Neural crest cell (in vitro differentiated cells): ENCODE measurements at places on chromosomes 1 and 21.
A peak's percentile ranks its signal among the peaks of the same experiment; 100 is the strongest.

GRCh38 chr1:91261655-91262054 is 143.0 kb downstream of the HFM1 start:
- DNase-seq: no peak

DNA sequence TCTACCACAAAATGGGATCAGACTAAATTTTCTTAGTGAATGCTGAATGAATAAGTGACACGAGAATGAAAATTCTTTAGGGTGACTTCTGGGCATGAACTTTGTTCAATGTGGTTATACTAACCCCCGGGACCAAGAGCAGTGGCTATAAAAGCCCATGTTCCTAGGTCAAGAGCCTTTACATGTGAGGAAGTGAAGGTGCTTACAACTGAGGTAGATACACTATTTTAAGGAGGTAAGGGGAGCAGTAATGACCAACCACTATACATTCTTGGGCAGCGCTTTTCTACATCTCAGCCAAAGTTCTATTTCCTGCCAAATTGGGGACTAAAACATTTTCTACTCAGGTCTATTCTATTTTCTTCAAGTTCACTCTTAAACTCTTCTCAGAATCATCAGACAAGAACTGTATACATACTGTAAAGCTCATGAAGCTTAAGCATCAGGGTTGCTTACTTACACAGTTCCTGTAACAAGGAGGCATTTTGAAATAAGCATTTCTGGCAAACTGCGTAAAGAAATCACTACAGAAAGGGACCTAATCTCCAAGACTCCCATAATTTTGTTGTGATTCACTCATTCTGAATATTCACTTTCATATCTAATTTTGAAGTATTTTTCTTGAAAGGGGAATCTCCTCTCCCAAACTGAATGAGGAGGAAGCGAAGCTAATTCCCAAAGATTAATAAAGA is 8.5 kb upstream of the ARHGAP29 start:
- DNase-seq: no peak

GRCh38 chr1:233355841-233356704 is 28.5 kb downstream of the MAP3K21 start:
- DNase-seq: no peak

GRCh38 chr1:31675161-31675560 is 28.7 kb downstream of the COL16A1 start:
- DNase-seq: no peak

- no peak for DNase-seq
Observed at GRCh38 chr1:44677201-44677766, 2.8 kb downstream of the ARMH1 start.

DNA sequence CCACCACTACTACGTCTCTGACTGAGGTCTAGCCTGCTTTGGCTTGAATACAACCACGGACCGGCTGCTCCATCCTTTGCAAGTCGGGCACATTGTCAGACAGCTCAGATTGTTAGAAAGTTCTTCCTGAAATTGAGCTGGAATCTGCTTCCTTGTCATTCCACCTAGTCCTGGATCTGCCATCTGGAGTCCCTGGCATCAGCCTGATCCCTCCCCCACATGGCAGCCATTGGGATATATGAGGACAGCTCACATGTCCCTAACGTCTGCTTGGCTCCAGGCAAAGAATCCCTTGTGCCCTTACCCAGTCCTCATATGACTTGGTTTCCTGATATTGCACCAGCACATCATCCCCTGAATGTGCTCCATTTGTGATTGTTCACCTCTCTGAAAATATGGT is 56.3 kb upstream of the SYT6 start:
- DNase-seq: no peak

- DNase-seq: no peak
Observed at GRCh38 chr1:236480758-236481436, 42.9 kb upstream of the LGALS8 start.

GRCh38 chr1:86455073-86455472 is 13.7 kb upstream of the CLCA1 start:
- no peak for DNase-seq

GRCh38 chr1:39925721-39926342 is 24.1 kb upstream of the MYCL start:
- no peak for DNase-seq

DNA sequence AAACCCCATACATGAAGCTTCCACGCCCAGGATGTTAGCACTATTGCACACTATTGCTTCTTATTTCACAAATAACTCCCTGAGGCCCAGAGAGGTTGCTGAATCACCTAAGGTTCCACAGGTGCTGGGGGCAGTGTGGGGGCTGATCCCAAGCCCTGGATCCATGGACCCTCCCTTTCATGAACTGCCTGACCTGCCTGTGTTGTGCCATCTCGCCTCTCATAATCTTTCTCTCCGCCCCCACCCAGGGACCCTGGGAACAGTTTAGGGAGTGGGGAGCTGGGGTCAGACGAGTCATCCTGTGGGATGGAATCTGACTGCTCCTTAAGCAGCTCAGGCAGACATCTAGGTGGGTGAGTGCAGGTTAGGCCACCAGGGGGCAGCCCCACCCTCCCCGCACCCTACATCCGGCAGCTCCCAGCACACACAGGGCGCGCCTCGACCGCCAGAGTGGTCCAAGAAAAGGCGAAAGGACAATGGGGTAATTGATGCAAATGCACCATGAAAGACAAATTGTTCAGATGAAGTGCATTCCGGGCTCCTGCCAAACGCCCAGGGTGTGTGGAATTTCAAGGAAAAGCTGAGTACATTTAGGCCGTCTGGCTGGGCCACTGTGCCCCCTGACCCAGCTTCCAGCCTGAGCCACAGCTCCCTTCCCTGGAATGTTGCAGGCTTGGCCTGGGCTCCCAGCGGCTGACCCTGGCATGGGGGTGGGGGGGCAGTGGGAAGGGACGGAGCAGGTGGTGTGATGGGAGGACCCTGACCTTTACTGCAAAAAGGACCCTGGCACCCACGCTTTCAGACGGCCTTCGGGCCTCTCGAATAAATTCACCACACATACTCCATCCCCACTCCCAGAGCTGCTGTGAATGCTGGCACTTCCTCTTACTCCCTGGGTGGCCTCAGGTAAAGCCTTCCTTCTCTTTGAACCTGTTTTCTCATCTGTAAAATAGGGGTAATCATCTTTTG is 20.8 kb downstream of the PHLDA3 start:
- DNase-seq: peak; percentile 73

GRCh38 chr21:38729754-38730379 is 75.9 kb upstream of the ETS2 start:
- no peak for DNase-seq

DNA sequence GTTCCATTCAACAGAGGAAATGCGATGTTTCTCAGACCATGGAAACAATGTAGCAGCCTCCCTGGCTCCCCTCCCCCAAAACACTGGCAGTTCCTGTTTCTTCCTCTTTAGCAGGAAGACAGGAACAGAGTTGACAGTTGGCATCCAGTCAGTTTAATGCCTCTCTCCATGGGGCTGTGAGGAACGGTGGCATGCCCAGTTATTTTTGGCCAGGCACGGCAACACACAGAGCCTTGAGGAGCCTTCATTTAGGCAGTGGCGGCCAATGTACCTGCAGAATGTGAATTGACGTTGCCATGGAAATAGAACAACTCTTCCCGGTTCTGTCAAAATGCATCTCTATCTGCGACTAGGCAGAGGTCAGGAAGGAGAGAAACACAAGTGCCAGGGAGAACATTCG is 330.6 kb downstream of the DSCAM start:
- DNase-seq: no peak

DNA sequence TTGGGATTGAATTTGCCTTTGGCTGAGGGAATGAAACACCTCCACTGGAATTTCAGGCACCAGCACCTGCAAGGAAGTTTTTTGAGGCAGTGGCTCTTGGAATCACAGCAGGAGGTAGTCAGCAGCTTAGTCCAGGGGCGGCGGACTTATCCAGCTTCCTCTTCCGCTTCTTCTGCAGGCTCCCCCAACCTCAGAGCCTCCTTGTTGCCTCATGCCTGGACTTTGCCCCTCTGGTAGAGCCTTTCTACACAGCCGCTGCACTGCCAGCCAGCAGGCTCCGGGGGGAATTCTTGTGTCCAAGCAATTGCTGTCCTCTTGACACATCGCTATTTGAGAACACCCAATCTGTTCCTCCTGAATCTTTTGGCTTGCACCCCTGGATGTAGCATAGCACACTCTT is 4.4 kb upstream of the RHEX start:
- DNase-seq: no peak

DNA sequence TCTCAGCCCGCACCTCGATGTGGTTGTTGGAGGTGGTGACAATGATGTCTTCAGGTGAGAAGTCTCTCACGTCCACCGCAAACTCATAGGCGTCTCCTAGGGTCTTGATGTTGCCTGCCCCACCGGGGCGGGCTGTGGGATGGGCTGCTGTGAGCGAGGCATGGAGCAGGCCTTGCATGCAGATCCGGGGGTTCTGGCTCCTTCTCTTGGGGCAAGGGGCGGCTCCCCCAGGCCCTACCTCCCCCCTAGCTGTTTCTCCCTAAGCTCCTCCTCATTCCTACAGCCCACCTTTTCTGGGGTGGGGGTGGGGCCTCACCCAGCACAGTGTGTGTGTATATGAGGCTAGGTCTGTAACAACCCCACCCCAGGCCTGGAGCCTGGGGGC is 775 bp downstream of the HSPB7 start:
- DNase-seq: no peak

DNA sequence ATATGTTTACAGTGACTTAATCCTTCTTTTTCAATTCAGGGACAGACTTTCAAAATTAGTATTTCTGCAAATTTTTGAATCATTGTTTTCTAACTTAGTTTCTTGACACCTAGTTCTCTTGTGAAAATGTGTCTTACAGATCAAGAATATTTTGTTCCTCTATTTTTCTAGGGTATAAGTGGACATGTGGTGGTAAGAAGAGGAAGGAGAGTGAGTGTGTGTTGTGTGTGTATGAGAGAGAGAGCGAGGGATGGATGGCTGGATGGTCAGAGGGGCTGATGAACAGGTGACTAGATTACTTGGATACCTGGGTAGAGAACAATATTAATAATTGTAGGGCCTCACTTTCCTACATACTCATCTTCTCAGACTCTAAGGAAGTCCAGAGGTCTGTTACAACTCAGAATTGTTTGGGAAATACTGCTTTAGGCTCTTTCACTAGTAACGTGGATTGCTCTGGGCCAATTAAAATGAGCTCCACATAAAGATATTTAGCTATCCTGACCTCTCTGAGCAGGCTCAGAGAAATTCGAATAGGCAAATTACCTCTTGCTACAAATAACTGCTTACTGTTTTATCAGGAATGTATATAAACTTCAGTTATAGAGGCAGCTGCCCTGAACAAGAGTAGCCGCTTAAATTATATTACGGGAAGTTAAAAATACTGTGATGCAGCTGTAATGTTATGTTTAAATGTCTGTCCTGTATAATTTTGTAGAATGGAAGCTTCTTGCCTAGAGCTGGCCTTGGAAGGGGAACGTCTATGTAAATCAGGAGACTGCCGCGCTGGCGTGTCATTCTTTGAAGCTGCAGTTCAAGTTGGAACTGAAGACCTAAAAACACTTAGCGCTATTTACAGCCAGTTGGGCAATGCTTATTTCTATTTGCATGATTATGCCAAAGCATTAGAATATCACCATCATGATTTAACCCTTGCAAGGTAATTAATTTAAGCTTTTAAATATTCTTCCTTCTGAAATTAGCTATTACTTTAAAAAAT is 19.7 kb downstream of the GPSM2 start:
- DNase-seq: no peak

DNA sequence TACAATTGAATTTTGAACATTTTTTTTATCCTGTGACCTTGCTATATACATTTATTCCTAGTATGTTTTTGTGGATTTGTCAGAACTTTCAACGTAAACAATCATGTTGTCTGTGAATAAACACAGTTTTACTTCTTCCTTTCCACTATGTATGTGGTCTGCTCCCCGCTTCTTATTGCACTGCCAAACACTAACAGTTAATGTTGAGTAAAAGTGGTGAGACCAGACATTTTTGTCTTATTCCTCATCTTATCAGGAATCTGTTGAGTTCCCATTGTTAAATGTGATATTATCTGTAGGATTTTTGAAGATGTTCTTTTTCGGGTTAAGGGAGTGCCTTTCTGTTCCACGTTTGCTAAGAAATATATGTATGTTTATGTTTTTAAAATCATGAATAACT is 45.9 kb downstream of the CAMSAP2 start:
- no peak for DNase-seq
